T1000 (cell line): ENCODE measurements at places on chromosomes 16 and 17.

DNA sequence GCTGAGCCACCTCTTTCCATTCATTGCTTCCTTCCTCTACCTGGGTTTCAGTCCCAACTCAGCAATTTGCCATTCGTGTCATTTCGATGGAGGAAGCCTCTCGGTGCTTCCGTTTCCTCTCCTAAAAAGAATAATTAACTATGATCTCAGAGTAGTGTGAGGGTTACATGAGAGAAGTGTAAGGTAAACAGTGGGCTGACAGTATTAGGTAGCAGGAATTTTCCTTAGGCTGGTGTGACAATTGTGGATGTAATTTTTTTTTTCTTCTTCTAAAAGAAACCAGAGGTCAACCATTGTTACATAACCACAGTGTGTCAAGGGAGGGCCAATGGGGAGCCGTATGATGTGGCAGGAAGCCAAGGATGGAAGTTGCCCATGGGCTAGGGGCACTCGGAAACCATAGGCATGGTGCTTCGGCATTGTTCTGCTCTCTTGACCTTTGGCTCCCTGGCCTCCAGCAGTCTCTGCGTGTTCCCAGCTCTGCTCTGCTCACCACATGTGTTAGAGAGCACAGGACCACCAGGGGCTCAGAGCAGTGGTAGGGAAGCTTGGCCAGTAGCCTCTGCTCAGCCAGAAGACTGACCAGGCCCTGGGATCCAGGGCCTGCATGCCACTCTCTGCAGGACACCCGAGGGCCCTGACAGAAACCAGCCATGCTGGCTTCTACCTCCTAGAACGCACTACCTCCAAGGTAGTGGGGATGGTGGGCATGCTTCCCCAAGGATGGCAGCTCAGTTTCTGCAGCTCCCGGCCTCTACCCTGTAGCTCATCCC is 2.0 kb upstream of the TOP2A start:
- DNase-seq, result no peak

DNA sequence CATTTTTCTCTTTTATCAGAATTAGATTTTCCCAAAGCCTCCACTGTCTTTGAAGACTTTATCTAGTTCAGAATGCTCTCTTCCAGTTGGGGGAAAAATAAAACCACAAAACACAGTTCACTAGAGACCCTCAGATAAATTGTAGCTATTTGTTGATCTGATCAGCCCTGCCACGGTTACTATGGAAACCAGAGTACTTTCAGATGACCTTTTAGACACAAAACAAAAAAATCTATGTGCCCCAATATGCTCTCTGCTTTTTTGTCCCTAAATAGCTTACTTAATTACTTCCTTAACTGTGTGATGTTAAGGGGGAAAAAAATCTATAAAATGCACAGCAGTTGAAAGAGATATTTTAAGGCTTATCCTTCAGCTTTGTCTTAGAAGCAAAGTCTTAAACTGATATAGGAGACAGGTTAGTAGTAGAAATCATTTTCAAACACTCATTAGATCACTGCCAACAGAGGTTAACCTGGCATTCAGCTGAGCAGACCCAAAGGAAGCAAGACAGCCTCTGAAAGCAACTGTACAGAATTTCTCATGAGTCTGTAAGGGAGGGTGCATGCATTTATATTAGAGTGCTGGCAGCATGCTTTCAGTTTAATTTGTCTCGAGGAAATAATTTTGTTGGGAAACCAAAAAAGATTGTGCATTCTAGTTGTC is 129.9 kb upstream of the CACNG5 start:
- no peak for DNase-seq

- DNase-seq, result peak; percentile 75
Measured at GRCh38 chr16:14486520-14487303, 143.3 kb downstream of the PARN start.

DNA sequence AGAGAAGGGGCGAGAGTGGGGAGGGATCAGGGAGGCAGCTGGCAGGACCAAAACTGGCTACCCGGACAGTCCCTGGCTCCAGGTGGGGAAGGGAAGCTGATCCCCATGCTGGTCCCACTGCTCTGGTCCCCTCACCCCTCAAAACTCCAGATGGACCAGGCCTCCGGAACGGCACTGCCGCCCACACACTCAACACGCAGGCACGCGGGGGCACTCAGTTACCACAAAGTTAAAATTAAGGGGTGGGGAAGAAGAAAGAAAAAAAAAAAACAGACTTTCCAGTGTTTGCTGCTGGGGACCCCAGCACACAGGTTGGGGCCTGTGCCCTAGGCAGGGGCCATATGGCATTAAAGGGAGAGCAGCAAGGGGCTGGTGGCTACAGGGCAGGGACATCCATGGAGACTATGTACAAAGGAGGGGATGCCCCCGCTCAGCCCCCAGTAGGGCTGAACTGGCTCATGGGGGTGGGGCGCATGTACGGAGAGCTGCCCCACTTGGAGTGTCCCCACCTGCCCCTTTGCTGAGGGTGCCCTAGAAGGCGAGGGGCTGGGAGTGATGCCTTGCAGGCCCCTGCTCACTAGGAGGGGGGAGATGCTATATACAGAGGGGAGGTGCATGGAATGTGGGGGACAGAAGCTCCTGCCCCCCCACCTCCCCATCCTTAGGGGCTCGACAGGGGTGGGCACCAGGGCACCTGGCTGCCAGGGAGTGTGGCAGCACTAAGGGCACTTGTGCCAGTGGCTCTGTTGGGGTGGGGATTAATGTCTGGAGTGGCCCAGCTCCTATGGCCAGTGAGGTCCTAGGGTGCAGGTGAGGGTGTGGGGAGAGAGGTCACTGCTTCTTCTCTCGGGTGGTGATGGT is 5.6 kb downstream of the TP53I13 start:
- no peak for DNase-seq

- DNase-seq, result no peak
Measured at GRCh38 chr17:10067446-10068143, 130.8 kb downstream of the GAS7 start.
